Psoas muscle (tissue), 8 donors: ENCODE measurements at places on chromosomes 12 and 14. TPM values are rescaled to one million over a fixed set of nuclear protein-coding genes. Genes with fewer than 3 reads are reported as not detected.

GRCh38 chr14:100644383-100644782 is 57.2 kb upstream of the BEGAIN start:
- no peak for DNase-seq

DNA sequence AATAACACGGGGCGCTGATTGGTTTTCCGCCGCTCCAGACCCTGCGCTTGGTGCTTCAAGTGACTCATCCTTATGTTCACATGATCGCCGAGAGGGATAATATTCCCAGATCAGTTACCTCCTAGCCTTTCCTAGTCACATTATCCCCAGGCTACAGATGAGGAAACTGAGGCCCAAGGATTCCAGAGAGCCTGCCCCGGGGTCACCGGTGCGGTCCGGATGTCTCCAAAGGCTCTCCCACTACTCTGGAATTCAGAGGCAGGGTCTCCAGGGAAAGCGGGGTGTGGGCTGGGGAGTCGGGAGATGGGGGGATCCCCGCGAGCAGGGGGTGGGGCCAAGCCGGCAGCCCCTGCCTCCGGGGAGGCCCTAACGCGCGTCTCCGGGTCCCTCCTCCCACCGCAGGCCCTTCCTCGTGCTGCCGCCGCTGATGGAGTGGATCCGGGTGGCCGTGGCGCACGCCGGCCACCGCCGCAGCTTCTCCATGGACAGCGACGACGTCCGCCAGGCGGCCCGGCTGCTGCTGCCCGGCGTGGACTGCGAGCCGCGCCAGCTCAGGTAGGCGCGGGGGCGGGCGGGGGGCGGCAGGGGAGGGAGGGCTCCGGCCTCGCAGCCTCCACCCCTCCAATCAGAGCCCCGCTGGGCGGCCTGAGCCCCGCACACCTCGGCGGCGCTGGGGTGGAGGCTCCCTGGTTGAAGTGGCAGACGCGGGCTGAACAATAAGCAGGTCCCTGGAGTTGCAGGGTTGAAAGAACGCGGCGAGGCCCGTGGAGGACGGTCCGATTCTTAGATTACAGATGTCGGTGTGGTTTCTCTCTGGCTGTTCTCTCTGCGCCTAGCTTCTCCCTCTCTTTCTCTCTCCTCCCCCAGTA is 104.6 kb upstream of the PWP1 start:
- DNase-seq: no peak

GRCh38 chr12:4540170-4540569 is 1.5 kb downstream of the RAD51AP1 start:
- DNase-seq: no peak

- DNase-seq: no peak
Measured at GRCh38 chr12:93818488-93819049, 141.4 kb downstream of the CRADD start.

- peak; percentile 59 for DNase-seq
Measured at GRCh38 chr14:45253754-45254310, 830 bp upstream of the MIS18BP1 start.

DNA sequence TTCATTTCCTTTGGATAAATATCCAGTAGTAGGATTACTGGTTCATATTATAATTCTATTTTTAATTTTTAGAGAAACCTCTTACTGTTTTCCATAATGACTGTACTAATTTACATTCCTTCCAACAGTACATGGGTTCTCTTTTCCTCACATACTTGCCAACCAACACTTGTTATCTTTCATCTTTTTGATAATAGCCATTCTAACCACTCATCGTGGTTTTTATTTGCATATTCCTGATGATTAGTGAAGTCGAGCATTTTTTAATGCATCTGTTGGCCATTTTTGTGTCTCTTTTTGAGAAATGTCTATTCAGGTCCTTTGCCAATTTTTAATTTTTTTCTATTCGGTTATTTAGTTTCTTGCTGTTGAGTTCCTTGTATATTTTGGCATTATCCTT is 457.7 kb upstream of the PDE3A start:
- DNase-seq: no peak

GRCh38 chr14:32513571-32514009 is 184.5 kb downstream of the AKAP6 start:
- DNase-seq: no peak

- no peak for DNase-seq
Measured at GRCh38 chr12:50401500-50402081, 906 bp downstream of the LARP4 start.

- no peak for DNase-seq
Measured at GRCh38 chr12:120798696-120799095, 73.1 kb downstream of the ACADS start.

The FBXO34 gene
- polyA plus RNA-seq: 25.8 TPM

The KRT75 gene
- polyA plus RNA-seq: not detected

The CHMP4A gene
- 42.1 TPM for polyA plus RNA-seq

The OR8S1 gene
- not detected for polyA plus RNA-seq

The POLE2 gene
- polyA plus RNA-seq: 0.46 TPM
